Neural progenitor cell (in vitro differentiated cells): ENCODE measurements at places on chromosomes 6 and 20. TPM values are rescaled to one million over a fixed set of nuclear protein-coding genes. Genes with fewer than 3 reads are reported as not detected.

STK35 gene
- total RNA-seq: 21.8 and 41.0 TPM in 2 replicates

MCHR2 gene
- not detected in 2 replicates for total RNA-seq

CD109 gene
- 1.2 and 1.3 TPM in 2 replicates for total RNA-seq

- H3K4me1 ChIP-seq: no peaks in the 10 kb centered on the region
- no peak for DNase-seq
- no peak overlapping the region for H3K27ac ChIP-seq
- no peaks in the 10 kb centered on the region for H3K27me3 ChIP-seq
These were observed 108.9 kb upstream of the KCNG1 start for GRCh38 chr20:51131811-51132210.

DNA sequence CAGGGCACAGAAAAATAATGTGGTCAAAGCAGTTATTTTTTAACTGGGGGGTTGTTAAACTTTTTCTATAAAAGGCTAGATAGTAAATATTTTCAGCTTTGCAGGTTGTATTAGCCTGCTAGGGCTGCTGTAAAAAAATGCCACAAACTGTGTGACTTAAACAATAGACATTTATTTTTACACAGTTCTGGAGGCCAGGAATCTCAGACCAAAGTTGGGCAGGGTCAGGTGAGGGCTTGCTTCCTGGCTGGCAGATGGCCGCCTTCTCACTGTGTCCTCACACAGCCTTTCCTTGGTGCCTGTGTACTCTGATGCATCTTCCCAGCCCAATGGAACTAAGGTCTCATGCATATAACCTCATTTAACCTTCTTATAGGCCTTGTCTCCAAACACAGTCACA lies 294.7 kb downstream of the PTPRT start:
- H3K4me1 ChIP-seq: no peaks in the 10 kb centered on the region
- H3K27ac ChIP-seq: no peak overlapping the region
- no peaks in the 10 kb centered on the region for H3K27me3 ChIP-seq
- no peaks in the 10 kb centered on the region for H3K36me3 ChIP-seq
